RCC 7860 (cell line): ENCODE measurements at places on chromosomes 12 and 14.

DNA sequence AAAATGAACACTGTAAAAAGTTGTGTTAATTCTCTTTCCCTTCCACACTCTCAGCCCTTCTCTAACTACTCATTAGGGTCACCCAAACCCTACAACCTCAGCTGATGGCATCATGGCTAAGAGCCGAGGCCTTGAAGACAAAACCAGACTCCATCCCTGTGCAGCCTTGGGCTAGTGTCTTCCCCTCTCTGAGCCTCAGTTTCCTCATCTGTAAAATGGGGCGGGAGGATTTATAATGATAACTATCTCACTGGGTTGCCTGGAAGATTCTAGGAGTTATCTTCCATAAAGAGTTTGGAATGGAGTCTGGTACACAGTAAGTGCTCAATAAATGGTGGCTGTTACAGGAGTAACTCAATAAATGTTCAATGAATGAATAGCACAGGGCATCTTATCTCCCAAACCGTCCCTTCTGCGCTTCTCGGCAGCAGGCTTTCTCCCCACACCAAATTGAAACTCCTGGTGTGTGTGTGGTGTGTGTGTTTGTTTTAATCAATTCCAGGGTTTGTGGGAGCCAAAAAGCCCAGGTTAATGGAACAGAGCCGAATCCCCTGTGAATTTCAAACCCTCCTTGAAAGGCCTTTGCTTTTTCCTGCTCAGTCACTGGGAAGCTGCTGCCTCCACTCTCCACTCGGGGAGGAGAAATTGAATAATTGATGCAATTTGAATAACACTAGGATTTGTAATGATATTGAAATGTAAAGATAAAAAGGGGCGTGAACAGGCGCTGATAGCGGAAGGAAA, 61.2 kb upstream of the FAM222A start:
- no peak for DNase-seq

GRCh38 chr12:89267404-89267803, 84.9 kb downstream of the DUSP6 start:
- no peak for DNase-seq

DNA sequence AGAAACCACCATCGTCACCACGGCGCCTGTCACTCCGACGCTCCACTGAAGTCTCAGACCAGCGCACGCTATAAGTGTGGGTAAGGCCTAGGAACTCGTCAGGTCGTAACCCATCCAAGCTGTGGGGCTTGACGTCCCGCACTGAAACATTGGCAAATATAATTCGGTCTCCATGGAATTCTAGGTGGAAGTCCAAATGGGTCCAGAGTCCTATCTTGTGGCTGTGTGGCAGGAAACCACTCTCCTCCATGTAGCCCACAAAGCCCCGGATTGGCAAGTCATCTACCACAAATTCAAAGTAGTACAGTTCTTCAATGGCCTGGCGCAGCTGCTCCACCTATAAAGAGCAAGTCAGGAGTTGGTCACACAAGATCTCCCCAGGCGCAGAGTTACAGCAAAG, 2.3 kb downstream of the TM9SF1 start:
- no peak for DNase-seq

- DNase-seq = no peak
These were observed 2.2 kb downstream of the NCKAP5L start for GRCh38 chr12:49825971-49826421.

- DNase-seq = no peak
These were observed 1.7 kb downstream of the DYNLL1 start for GRCh38 chr12:120497524-120498150.

DNA sequence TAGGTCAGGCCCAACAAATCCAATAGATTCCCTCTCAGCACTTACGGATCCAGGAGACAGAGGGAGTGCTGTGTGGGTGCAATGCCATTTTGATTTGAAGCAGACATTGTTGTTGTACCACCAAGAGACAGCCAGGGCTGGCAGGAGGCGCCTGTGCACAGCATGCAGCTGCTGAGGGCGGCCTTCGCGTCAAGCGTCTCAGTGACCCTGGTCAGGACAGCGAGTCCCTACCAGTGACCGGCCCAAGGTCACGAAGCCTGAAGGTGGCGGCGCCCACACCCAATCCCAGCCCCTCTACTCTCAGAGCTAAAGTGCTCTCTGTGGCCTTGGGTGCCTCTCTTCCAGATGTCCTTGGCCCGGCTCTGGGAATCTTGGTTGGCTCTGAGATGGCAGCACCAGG, 40.5 kb downstream of the PRMT8 start:
- no peak for DNase-seq

- DNase-seq = no peak
These were observed at the start of gene RDH16 for GRCh38 chr12:56957229-56958052. Gene RDH16, minus strand, starts transcription at chr12:56957608. Its CDS starts 146 bp downstream, at chr12:56957462.

DNA sequence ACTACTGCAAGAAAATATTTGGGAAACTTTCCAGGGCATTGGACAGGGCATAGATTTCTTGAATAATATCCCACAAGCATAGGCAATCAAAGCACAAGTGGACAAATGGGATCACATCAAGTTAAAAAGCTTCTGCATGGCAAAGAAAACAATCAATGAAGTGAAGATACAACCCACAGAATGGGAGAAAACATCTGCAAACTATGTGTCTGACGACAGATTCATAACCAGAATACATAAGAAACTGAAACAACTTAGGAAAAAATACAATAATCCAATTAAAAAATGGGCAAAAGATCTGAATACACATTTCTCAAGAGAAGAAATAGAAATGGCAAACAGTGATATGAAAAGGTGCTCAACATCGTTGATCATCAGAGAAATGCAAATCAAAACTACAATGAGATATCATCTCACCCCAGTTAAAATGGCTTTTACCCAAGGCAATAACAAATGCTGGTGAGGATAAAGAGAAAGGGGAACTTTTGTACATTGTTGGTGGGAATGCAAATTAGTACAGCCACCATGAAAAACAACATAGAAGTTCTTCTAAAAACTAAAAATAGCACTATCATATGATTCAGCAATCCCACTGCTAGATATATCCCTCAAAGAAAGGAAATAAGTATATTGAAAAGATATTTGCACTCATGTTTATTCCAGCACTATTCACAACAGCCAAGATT, 33.8 kb upstream of the ATP2B1 start:
- DNase-seq = no peak

DNA sequence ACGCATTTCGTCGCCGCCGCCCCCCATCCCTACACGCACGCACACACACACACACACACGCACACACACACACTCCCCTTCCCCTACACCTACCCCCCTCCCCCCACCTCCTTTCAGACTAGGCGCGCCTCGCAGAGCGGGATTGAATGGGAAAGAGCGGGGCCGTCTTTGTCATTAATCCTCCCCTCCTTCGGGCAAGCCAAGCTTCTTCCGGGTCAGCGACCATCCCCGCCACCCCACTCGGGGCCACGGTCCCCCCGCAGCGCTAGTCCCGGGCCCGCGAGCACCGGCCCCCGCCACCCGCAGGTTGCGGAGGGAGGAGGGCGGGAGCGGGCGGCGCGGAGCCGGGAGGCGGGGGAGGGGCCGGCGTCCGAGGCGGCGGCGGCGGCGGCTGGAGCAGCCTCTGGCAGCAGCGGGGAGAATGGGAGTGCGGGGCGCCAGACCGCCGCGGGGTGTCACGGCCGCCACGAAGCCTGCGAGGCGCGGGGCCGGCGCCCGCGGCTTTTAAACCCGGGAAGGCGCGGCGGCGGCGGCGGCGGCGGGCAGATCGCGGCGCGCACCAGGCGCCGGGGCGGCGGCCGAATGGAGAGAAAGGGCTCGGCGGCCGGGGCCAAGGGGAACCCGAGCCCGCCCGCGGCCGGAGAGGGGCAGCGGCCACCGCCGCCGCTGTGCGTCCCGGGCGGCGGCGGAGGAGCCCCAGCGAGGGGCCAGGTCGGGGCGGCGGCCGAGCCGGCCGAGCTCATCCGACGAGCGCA, at the start of gene TTC9:
TSS of gene TTC9 (plus strand) at position 369 of the 755 bp plus-strand sequence. CDS start at position 583, 214 bp downstream.
- no peak for DNase-seq

GRCh38 chr12:75662511-75663159, 151.2 kb upstream of the KRR1 start:
- no peak for DNase-seq

- DNase-seq = no peak
These were observed 148.8 kb upstream of the CNOT2 start for GRCh38 chr12:70094467-70094866.

GRCh38 chr12:43832463-43833168, 3.3 kb upstream of the TMEM117 start:
- DNase-seq = no peak

DNA sequence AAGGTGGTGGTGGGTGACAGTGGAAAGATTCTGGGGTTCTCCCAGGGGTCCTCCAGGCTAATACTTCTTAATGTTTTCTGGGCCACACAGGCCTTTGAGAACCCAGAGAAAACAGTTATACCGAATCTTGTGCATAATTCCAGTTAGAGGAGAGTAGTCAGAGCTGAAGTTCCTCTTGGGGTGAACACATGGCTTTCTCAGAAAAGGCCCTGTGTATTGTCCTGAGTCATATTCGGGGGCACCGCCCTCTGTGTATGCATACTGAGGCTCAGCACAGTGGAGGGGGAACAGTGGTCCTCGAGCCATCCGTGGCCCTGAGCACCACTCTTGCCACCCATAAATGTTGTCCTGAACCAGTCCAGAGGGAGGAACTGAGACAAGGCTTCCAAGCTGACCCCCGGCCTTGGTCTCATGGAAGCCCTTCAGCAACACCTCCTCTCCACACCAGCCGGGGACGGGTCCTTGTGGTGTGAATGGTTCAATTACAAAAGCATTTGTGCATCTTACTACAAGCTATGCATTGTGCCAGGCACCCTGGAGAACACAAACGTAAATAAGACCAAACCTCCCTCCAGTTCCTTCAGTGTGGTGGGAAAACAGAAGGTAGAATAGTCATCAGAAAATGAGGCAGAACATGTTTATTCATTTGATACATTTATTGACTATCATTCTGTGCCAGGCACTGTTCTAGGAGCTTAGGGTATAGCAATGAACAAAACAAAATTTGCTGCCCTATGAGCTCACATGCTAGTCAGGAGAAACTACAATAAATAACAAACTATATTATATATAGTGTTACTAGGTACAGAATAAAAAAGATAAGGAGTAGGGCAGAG, 9.9 kb downstream of the DHRS2 start:
- DNase-seq = no peak

DNA sequence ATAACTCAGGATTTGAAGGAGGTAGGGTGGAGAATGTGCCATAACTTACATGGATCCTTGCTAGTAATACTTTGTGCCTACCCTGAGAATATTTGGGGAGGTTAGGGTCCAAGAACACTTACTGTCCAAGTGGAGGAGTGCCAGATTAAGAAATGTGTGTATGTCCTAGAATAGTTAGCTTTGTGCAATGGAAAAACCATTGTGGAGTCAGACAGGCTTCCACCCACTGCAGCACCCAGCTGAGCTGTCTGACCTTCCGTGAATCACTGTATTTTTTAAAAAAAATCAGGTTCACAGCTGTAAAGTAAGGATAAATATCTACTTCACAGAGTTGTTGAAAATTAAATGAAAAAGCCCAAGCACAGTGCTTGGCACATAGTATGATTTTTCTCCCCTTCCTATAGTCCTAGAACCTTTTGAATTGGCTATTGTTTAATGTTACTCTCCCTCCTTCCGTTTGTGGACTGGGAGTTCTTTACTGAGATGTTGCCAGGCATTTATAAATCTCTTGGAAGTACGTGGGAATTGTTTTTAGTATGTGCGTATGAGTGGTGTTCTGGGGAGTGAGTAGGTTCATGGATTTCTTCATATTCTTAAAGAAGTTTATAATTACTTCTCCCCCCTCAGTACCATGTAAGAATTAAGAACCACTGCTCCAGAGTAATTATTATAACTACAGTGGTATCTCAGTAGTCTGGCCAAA, 9.2 kb downstream of the RAB21 start:
- no peak for DNase-seq

GRCh38 chr12:56677680-56678079, 10.4 kb downstream of the PTGES3 start:
- DNase-seq = no peak

- DNase-seq = no peak
These were observed 3.0 kb downstream of the ERBB3 start for GRCh38 chr12:56082967-56083366.

- no peak for DNase-seq
These were observed 11.2 kb downstream of the OSBPL8 start for GRCh38 chr12:76548222-76548837.

DNA sequence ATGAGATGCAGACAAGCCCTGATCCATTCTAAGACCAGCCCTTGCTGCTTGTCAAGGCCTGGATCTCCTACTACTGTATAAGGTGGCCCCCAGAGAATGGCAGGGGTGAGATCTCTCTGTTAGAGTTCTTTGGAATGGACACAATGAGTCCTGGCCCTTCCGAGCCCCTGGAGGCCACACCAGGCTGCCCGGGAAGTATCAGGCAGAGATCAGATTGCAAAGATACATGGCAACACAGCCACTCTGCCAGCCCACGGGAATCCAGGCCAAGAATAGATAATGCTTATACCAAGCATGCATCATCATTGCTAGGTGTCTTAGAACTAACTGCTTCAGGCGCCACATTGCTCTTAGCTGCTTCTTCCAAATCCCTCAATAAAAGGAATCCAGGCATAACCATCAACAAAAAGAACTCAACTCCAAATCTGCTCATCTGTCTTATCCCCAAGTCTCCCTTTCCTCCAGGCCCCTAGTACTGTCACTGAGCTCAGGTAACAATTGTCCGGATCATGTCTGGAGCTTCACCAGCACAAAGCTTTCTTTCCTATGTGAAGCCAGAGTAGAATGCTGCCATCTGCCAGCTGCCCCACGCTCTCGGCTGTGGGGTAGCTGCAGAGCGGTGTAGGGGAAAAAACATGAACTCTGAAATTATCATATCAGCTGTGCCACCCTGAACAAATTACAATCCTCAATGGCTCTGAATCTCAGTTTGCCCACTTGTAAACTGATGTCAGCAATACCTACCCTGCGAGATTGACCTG, 5.5 kb upstream of the VASH1 start:
- no peak for DNase-seq

GRCh38 chr12:95259368-95259767, 41.8 kb downstream of the VEZT start:
- no peak for DNase-seq

DNA sequence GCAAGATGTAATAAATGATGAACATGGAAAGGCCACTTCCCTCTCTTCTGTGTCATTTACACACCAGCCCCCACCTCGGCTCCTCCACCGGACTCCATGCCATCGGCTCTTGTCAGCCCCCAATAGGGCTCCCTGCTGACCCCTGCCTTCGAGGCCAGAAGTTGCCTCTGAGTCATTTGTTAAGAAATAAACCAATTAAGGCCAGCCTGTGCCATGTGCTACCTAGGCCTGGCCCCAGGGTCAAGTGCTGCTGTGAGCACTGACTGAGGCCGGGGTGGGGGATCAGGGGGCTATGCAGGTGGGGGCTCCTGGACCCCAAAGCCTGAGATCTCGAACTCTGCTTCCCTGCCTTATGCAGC, 53.2 kb downstream of the TESC start:
- DNase-seq = no peak

- no peak for DNase-seq
These were observed 25.2 kb downstream of the WNK1 start for GRCh38 chr12:777550-778047.

- DNase-seq = peak; percentile 69
These were observed 117.7 kb downstream of the ZFP36L1 start for GRCh38 chr14:68675233-68675577.
